Left hindlimb (tissue), 1 donor: ENCODE measurements at places on chromosomes 12 and 14.

GRCh38 chr12:6065863-6066199 is 58.6 kb downstream of the VWF start:
- DNase-seq, result no peak

DNA sequence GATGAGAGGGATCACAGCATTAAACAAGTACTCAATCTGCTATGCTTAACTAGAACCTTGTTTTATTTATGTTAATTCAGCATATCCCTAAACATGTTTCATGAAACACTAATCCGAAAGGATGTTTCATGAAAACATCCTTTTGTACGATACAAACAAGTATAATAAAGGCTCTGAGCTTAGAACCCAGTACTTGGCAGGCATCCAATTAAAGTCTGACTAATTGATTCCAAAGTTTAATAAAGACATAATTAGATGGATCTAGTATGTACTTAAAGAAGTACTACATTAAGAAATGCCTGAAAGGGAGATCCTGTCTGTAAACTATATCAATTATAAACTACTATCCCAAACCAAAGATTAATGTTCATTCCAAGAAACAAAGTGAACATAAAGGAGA is 51.8 kb downstream of the SCAF11 start:
- DNase-seq, result no peak

- DNase-seq, result no peak
These were observed 21.9 kb downstream of the TRIM9 start for GRCh38 chr14:51072976-51073375.

GRCh38 chr14:52443506-52443905 is 108.8 kb downstream of the TXNDC16 start:
- DNase-seq, result no peak

DNA sequence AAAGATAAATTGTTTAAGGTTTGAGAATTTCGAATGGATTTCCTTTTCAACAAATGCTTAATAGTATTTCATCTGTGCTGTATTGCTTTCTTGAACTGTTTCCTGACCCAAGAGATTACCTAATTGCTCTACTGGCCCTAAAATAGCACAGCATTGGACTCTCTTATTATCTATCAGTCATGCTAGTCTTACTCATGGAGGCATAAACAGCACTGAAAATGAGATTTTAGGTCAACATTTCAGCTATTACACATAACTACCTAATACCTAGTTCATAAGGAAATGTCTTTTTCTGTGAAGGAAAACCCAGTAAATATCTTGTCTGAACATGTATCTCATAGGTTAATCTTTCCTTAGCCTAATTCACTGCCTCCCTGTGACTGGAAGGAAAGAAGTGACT is 4.3 kb upstream of the ABCD2 start:
- DNase-seq, result no peak

GRCh38 chr14:80310938-80311750 is 99.8 kb upstream of the DIO2 start:
- DNase-seq, result no peak

- DNase-seq, result no peak
These were observed 227.7 kb upstream of the DDHD1 start for GRCh38 chr14:53380867-53381225.

GRCh38 chr12:31732926-31733548 is 4.2 kb upstream of the AMN1 start:
- DNase-seq, result no peak

DNA sequence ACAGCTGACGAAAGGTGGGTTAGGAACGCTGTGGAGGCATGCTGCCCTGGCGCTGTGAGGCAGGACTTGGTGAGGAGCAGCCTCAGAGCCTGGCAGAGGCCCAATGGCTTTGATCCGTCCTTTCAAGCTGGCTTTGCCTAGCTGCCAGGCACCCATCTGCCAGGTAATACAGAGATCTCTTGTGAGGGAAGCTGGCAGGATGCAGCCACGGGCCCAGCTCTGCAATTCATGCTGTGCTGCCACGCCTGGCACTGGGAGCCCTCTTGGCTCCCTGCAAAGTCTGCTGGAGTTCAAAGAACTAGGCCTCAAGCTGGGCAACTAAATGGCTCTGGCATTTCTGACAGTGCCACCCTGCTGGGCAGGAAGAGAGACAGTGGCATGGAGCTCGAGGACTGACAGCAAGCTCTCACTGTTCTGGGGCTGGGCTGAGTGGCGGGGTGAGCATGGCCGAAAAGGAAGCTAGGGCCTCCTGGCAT is 18.7 kb downstream of the IQSEC3 start:
- DNase-seq, result no peak

- DNase-seq, result no peak
These were observed 40.3 kb downstream of the IFNG start for GRCh38 chr12:68119250-68119649.

GRCh38 chr12:111838353-111838752 is 3.7 kb upstream of the MAPKAPK5 start:
- DNase-seq, result no peak

- DNase-seq, result no peak
These were observed 37.3 kb upstream of the FGF6 start for GRCh38 chr12:4482936-4483335.

GRCh38 chr12:48803675-48804074 is 14.6 kb upstream of the CACNB3 start:
- DNase-seq, result no peak

DNA sequence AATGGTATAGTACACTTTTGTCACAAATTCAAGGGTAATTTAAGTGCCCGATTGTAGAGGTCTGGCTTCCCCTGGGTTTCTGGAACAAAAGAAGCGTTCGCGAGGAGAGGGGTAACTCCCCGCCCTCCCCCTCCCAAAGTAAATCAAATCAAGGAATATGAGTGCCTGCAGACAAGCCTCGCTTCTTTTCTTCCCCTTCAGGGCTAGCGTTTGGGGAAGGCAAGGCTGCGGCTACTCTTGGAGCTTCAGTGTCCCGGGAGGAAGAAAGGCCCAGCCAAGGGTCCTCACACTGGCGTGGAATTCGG is 456 bp upstream of the TMPO start:
- no peak for DNase-seq

DNA sequence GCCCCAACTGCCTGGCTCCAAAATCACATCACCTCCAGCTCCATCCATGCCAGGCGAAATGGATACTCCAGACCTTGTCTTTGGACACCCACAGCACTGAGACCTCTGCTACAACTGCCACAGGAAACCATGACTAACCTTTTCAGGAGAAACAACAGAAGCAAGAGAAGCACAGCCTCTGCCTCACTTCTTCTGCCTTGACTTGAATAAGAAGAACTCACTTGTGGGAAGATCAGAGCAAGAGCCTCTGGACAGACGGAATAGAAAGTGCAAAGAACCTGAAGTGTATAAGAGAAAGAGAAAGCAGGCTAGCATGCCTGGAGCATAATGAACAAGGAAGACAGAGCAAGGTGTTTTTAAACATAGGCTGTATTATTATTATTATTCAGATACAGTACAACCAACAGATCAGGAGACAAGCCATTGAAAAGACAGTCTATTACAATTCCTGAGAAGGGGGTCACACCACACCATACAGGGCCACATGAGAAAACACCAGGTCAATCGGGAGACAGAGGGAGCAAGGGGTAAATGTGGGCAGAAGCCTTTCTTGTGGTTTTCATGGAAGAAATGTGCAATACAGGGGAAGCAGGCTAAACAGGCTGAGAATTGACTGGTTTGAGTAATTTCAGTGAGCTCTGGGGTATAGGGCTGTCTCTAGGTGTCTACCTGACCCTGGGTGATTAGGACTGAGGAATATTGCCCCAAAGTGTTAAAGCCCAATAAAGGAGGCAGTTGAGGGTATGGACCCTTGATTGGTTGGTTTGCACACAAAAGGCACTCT is 7.4 kb upstream of the OR10P1 start:
- no peak for DNase-seq

GRCh38 chr12:80698256-80698655 is 9.2 kb upstream of the MYF6 start:
- no peak for DNase-seq

DNA sequence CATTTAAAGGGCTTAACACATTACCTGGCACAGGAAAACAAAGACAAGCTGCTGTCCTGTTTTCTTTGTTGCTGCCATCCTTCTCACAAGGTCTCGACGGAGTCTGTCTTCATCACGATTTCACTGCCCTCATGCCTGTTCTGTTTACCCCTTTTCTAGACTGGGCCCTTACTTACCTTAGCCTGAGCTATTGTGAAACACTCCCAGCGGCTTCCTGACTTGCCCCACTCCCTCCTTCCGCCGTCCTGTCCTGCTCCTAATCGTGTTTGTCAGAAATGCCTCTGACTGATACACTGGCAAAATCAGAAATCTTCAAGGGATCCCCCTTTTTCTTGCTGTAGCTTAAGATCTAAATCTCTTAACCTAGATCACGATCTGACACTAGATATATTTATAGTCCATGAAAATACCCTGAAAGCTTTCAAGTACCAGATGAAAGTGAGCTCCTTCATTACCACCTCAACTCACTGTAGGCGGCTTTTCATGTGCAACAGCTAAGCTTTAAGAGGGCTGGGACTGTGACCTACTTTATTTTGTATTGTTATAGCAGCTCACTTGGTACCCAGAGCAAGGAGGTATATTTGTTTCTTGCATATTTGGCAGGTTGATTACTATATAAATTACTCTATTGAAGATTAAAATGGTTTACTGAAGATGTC is 32.1 kb downstream of the TECPR2 start:
- DNase-seq, result no peak

DNA sequence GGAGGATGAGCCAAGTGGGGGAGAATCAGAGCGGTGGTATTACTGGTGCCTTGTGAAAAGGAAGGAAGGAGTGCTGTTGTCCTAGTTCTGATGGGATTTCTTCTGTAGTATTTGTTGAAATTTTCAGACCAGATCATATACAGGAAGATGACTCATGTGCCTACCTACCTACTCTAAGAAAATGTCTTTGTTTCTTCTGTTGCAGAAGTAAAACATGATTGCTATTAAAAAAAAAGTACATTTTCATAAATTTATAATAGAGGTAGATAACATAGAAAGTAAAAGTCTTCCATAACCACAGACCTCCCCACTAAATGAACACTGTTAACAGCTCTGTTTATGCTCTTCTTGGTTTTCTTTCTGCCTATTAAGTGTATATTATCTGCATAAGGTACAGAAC is 26.9 kb downstream of the SAMD4A start:
- DNase-seq, result no peak

- peak; percentile 86 for DNase-seq
These were observed at the start of gene PTPN21 for GRCh38 chr14:88554457-88555286. PTPN21 (minus strand) TSS chr14:88555007; CDS start chr14:88550417, 4,590 bp downstream.

GRCh38 chr12:49626836-49627235 is 3.5 kb downstream of the PRPF40B start:
- no peak for DNase-seq

DNA sequence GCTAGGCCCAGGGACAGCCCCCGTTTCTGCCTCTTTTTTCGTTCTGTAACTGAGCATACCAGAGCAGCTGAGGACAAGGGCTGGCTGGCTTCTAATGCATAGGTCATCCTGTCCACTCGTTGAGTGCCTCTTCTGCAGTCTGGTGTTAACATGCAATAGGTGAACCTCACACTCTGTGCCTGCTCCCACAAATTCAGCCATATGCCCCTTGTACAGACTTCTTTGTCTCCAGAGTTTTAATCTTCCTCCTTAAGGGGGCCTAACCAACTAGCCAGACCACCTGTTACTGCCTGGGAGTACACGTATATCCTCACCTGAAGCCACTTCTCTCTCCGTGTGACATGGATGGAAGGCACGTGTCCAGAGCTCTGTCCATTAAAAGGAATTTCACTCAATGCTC is 111.1 kb downstream of the SLC15A4 start:
- DNase-seq, result no peak

GRCh38 chr12:2963760-2964292 is 4.6 kb downstream of the TEAD4 start:
- no peak for DNase-seq
